Neural progenitor cell (in vitro differentiated cells): ENCODE measurements at places on chromosomes 4 and X. TPM values are rescaled to one million over a fixed set of nuclear protein-coding genes. Genes with fewer than 3 reads are reported as not detected.

DNA sequence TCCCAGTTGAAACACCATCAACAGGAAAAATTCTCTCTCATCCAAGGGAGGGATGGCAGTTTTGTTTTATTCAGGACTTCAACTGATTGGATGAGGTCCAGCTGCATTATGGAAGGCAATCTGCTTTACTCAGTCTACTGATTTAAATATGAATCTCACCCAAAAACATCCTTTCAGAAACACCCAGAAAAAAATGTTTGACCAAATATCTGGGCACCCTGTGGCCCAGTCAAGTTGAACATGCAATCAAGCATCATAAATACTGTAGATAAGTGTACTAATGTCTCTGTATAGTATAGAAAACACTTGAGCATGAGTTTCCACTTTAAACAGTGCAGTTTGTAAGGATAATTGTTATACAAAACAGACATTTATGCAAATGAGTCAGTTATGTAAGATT is 753.2 kb downstream of the ARAP2 start:
- no peaks in the 10 kb centered on the region for H3K36me3 ChIP-seq
- H3K4me3 ChIP-seq = no peak overlapping the region
- DNase-seq = no peak
- no peaks in the 10 kb centered on the region for H3K4me1 ChIP-seq
- H3K27ac ChIP-seq = no peak overlapping the region

DNA sequence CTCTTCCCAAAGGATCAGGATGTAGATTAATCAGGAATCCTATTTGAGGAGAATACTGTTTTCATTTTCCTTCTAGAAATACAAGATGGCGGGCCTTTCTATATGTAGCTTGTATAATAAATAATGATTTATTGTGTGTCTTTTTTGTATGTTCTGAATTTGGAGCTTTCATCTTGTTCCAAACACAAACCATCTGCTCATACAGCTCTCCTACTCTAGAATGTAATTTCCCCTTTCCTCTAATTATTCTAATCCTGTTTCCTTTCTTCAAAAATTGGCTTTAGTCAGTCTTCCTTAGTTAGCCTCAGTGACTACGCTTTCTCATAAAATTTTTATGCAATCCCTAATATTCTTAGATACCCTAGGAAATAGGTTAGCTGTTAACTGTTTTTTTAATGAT is 422.2 kb downstream of the INPP4B start:
- DNase-seq = no peak
- H3K27me3 ChIP-seq = no peaks in the 10 kb centered on the region
- no peak overlapping the region for H3K4me3 ChIP-seq
- H3K4me1 ChIP-seq = peaks cover 24% of the 10 kb centered on the region
- H3K27ac ChIP-seq = no peak overlapping the region

DNA sequence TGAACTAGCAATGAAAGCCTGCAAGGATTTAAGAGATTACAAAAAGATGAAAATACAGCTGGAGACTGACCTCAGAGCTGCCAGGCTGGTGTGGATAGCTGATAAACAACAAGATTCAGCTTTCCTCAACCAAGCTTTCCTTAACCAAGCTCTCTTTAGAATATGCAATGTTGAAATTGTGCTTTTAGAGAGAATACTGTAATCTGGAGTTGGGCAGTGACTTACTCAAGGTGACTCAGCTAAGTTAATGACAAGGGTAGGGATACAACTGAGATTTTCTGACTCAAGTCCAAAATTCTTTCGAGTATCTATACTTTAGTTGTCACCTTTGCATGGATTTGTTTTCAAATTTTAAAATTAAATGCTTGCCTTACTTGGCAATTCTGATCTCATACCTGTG is 98.0 kb downstream of the AMMECR1 start:
- no peak overlapping the region for H3K4me3 ChIP-seq
- H3K36me3 ChIP-seq = no peaks in the 10 kb centered on the region
- no peak for DNase-seq
- H3K27ac ChIP-seq = no peak overlapping the region
- no peaks in the 10 kb centered on the region for H3K27me3 ChIP-seq
- H3K4me1 ChIP-seq = no peaks in the 10 kb centered on the region

Gene PLAC8
- total RNA-seq = 0.15 TPM in 1 of 2 replicates, not detected in the other

GRCh38 chrX:1521459-1521956 is 15.5 kb downstream of the P2RY8 start:
- H3K36me3 ChIP-seq = no peaks in the 10 kb centered on the region
- no peaks in the 10 kb centered on the region for H3K4me1 ChIP-seq
- no peaks in the 10 kb centered on the region for H3K27me3 ChIP-seq

- no peaks in the 10 kb centered on the region for H3K36me3 ChIP-seq
- DNase-seq = no peak
- no peaks in the 10 kb centered on the region for H3K4me1 ChIP-seq
- peak overlapping the region; percentile 52 for H3K4me3 ChIP-seq
- H3K27me3 ChIP-seq = no peaks in the 10 kb centered on the region
- no peak overlapping the region for H3K27ac ChIP-seq
These were observed 59.0 kb upstream of the DYNLT3 start for GRCh38 chrX:37906357-37906756.

Gene REST
- total RNA-seq = 72.0 and 87.3 TPM in 2 replicates

GRCh38 chr4:145299380-145300076 is 119.1 kb upstream of the OTUD4 start:
- H3K36me3 ChIP-seq = no peaks in the 10 kb centered on the region
- H3K27ac ChIP-seq = no peak overlapping the region
- H3K4me1 ChIP-seq = no peaks in the 10 kb centered on the region
- no peaks in the 10 kb centered on the region for H3K27me3 ChIP-seq

Gene CT45A2
- not detected in 2 replicates for total RNA-seq

- no peak overlapping the region for H3K4me3 ChIP-seq
- H3K36me3 ChIP-seq = no peaks in the 10 kb centered on the region
- no peaks in the 10 kb centered on the region for H3K27me3 ChIP-seq
- H3K4me1 ChIP-seq = peaks cover 10% of the 10 kb centered on the region
- DNase-seq = no peak
These were observed 177.5 kb downstream of the AASDH start for GRCh38 chr4:56209767-56210166.

DNA sequence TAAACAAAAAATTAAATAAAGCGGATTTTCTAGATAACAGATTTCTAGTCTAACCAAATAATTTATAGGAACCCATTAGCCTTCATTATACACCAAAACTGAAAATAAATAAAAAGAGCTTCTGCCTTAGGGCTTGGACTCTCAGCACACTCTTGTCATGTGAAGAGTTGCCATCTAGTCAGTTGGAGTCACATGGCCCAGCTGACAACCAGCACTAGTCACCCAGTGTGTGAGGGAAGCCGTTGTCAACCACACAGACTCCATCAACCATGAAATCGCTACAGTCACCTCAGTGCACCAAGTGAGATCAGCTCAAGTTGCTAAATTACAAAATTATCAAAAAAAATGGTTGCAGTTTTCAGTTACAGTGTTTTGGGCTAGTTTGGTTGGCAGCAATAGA is 470.0 kb downstream of the GASK1B start:
- no peaks in the 10 kb centered on the region for H3K27me3 ChIP-seq
- H3K4me1 ChIP-seq = no peaks in the 10 kb centered on the region
- no peak overlapping the region for H3K4me3 ChIP-seq
- no peak for DNase-seq
- H3K36me3 ChIP-seq = no peaks in the 10 kb centered on the region

DNA sequence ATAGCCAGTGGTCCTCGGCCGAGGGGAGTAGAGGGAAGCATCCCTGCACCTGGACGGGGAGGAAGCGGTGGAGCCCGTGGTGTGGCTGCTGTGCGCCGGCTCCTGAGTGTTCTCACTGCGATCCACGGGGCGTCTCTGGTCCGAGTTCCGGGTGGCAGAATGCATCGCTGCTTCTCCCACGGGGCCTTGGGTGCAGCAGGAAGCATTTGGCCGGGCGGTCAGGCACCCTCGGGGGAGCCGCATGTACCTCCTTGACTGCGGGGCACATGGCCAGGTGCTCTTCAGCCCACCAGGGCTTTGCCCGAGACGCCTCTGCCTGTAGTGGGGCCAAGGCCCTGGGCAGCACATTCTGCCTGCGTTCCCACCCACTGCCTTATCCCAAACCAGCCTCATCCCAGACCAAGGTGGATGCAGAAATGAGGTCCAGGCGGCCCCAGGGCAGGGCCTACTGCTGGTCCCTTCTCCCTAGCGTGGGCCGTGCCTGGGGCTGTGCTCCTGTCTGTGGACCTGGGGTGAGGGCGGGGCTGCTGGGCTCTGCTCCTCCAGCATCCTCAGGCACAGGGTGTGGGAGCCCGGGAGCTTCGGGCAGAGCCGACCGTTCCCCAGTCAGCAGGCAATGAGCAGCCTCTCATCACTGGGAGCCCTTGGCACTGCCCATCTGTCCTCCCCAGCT is 27.5 kb downstream of the NKX1-1 start:
- H3K27me3 ChIP-seq = no peaks in the 10 kb centered on the region
- no peaks in the 10 kb centered on the region for H3K36me3 ChIP-seq
- peaks cover 11% of the 10 kb centered on the region for H3K4me1 ChIP-seq
- no peak overlapping the region for H3K4me3 ChIP-seq
- DNase-seq = no peak
- H3K27ac ChIP-seq = no peak overlapping the region

GRCh38 chr4:79678472-79679202 is 270.6 kb upstream of the GK2 start:
- no peaks in the 10 kb centered on the region for H3K36me3 ChIP-seq
- no peak overlapping the region for H3K4me3 ChIP-seq
- H3K4me1 ChIP-seq = no peaks in the 10 kb centered on the region
- H3K27me3 ChIP-seq = no peaks in the 10 kb centered on the region
- no peak overlapping the region for H3K27ac ChIP-seq

DNA sequence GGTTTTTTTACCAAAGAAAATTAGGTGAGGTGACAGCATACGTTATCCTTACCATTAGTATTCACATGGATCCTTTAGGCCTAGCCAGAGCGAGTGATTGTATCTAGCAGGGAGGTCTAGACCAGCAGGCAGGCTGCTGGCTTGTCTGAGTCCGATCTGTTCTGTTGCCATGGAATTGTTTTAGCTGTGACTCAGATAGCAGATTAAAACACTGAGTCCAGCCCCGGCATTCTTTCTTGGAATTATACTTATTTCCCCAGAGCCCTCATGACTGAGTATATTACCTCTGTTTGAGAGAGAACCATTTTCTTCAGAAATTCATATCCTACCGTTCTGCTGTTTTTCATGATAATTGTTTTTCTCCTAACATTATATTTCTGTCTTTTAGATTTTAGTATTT is 37.4 kb downstream of the OCRL start:
- no peak for DNase-seq
- H3K27ac ChIP-seq = no peak overlapping the region
- no peaks in the 10 kb centered on the region for H3K27me3 ChIP-seq
- peaks cover 7% of the 10 kb centered on the region for H3K36me3 ChIP-seq
- H3K4me1 ChIP-seq = no peaks in the 10 kb centered on the region
- no peak overlapping the region for H3K4me3 ChIP-seq

Gene EPGN
- not detected in 2 replicates for total RNA-seq

DNA sequence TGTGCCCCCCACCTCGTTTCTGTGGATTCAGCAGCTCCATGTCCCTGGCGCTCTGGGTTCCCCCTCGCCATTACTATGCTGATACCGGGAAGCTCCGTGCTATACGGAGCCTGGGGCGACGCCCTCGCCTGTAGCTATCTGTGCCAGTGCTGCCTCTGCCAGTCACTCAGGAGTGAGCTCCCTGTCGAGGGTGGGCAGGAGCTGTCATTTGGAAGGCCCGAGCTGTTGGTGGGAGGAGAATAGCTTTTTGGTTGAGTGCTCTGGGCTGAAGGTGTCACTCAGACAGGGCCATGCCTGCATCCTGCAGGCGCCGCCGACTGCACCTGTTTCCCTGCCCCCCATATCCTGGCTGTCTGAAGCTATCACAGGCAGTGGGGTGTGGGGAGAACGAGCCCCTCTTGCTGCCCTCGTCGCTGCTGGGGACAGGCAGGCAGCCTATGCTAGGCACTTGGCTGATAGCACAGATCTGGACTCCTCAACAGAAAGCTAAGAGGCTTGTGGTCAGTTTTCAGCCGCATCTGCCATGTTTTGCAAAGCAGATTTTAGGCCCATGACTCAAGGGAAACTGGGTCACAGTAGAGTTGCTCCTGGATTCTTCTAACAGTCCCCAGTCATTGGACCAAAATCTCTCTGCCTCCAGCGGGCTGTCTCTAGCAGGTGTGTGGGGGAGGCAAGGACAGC is 31.8 kb downstream of the CPLX1 start:
- no peak overlapping the region for H3K27ac ChIP-seq
- no peak for DNase-seq

GRCh38 chrX:2449135-2449886 is 51.5 kb downstream of the DHRSX start:
- H3K27me3 ChIP-seq = no peaks in the 10 kb centered on the region
- DNase-seq = no peak
- peaks cover 11% of the 10 kb centered on the region for H3K4me1 ChIP-seq
- no peak overlapping the region for H3K27ac ChIP-seq
- no peak overlapping the region for H3K4me3 ChIP-seq

DNA sequence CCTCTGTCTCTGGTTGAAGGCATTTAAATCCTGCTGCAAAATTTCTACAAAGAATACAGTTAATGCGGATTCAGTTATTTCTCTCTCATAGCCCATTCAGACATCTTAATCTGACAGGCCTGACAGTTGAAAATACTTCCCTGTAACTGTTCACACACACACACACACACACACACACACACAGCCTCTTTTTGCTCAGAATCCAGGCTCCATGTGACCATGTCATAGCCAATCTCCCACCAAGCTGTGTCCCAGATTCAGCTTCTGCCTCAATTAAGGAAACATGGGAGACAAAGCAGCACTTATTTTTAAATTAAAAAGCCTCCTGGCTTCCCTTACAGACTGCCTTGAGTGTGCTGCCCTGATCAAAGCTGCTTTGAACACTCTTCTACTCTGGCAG is 49.3 kb upstream of the EFHC2 start:
- H3K4me1 ChIP-seq = no peaks in the 10 kb centered on the region
- DNase-seq = no peak
- H3K27ac ChIP-seq = no peak overlapping the region
- H3K4me3 ChIP-seq = no peak overlapping the region
- H3K36me3 ChIP-seq = no peaks in the 10 kb centered on the region
- no peaks in the 10 kb centered on the region for H3K27me3 ChIP-seq

Gene NPY1R
- total RNA-seq = 4.6 and 7.9 TPM in 2 replicates

Gene AIFM1
- 26.2 and 47.7 TPM in 2 replicates for total RNA-seq

DNA sequence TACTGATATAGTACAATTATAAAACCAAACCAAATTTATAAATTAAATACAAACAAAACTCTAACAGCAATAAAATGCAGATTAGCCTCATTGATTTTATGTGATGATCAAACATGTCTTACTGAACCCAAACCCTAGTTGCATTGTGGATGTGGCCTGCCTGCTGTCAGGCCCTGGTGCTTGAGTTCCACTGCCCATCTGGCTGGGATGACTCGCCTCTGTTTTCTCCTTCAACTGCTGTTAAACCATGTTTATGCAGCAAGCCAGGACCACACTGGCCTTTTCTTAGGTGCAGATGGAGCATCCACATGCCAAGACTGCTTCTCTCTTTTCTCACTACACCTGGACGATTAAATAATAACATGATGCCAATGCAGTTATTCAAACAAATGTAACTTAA is 22.6 kb downstream of the NAP1L5 start:
- H3K4me1 ChIP-seq = no peaks in the 10 kb centered on the region
- DNase-seq = no peak
- no peaks in the 10 kb centered on the region for H3K27me3 ChIP-seq
- H3K4me3 ChIP-seq = no peak overlapping the region
- H3K36me3 ChIP-seq = no peaks in the 10 kb centered on the region
- H3K27ac ChIP-seq = no peak overlapping the region

Gene KCNE5
- total RNA-seq = 1.3 and 1.6 TPM in 2 replicates
